CD14-positive monocyte (primary cell): ENCODE measurements at places on chromosomes 1 and 21. TPM values are rescaled to one million over a fixed set of nuclear protein-coding genes. Genes with fewer than 3 reads are reported as not detected.

DNA sequence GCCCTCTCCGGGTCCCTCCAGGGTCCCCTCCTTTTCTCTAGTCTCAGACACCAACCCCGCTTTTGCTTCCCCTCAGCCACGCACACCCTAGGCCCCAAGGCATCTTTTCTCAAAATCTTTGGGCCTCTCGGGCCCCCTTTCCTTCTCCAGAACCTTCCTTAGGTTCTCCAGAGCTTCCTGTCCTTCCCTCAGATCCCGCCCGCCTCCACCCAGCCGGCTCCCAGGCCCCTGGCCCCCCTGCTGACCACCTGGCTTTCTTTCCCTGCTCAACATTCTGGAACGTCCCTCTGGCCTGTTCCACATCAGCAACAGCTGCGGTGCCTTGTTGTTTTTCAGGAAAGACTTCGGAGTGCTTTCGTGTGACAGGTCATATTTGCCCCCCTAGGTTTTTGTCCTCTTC lies 1.2 kb downstream of the ZDHHC18 start:
- no peak for DNase-seq

DNA sequence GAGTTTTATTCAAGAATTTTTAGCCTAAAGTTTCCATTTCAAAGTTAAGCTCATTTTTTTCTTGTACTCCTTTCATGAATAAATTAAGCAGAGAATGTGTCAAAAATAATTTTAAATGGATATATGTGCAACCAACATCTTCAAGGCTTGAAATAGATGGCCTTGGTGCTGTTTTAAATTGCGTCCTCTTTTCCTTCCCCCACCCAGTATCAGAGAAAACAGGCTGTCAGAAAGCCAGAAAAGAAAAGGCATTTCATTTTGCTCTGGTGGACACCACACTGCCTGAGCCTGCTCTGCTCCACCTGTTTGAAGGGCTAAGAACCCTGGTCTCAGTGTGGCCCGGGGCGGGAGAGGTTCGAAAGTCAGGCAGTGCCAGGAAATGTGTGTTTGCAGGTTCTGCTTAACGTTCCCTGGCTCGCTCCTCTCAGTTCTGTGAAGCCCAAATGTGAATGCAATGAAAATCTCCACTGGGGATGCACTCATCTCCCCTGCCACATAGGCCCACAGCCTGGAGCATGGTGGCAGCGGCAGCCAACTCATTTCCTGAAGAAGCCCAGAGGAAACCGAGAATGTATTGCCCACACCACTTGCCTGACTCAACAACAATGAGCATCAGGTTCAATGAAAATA lies 134.4 kb downstream of the SDCCAG8 start:
- DNase-seq: no peak

- no peak for DNase-seq
These were observed at the start of gene LRRC7 for GRCh38 chr1:69567652-69568420. Gene LRRC7 (plus strand): TSS chr1:69567922. CDS start chr1:69568640, 718 bp downstream.

The FAM131C gene
- not detected for polyA plus RNA-seq

DNA sequence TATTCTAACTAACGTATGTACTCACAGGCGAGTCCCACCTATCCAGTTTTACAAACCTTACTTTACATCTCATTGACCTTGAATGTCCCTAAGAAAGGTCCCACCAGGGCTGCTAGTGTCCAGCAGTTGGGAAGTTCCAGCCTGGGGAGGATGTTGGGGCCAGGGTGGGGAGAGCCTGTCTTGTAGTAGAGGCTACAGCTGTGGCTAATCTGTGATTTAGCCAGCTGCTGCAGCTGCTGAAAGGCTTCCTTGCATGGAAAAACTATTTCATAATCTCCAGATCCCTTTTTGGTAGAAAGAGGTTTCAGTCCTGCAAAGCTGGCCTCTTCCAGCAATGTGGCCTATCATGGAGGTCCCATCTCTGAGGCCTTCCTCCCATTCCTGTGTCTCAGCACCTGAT lies 23.1 kb downstream of the TNN start:
- no peak for DNase-seq

The ELF3 gene
- 4.6 and 10.2 TPM in 2 replicates for polyA plus RNA-seq

GRCh38 chr1:234316937-234317336 lies 56.3 kb upstream of the COA6 start:
- DNase-seq: no peak
